ENCODE measurements at places on chromosomes 1 and 21.

- no peak for DNase-seq
Observed at GRCh38 chr1:34973326-34973725, 11.8 kb downstream of the TMEM35B start.

DNA sequence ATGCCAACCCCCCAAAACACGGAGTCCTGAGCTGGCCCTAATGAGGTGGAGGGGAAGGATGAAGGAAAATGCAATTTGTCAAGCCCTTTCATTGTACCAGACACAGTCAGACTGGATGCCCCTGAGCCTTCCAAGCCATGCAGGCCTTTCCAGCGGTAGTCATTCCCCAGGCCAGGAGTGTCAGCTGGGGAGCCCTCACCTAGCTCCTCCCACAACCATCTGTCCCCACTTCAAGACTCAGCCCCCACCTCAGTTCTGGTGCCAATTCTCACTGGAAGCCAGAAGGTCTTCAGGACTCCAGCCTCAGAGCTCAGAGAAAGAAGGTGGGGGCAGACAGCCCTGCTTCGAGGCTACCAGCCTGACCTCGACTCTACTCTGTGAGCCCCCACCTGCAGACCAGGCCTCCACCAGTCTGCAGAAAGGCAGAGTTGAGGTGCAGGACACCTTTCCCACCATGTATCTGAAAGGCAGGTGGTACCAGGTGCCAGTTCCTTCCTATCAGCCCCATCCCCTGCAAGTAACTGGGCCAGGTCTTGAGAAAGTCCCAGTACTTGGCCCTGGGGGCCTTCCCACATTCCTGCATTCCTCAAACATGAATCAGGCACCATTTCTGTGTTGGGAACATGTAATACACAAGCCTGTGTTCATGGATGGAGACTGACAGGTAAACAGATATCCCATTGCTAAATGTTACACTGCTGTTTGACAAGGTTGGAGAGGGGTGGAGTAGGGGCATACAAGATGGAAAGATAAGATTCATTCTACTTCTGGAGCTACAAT lies 180.6 kb upstream of the EDN2 start:
- DNase-seq = no peak

DNA sequence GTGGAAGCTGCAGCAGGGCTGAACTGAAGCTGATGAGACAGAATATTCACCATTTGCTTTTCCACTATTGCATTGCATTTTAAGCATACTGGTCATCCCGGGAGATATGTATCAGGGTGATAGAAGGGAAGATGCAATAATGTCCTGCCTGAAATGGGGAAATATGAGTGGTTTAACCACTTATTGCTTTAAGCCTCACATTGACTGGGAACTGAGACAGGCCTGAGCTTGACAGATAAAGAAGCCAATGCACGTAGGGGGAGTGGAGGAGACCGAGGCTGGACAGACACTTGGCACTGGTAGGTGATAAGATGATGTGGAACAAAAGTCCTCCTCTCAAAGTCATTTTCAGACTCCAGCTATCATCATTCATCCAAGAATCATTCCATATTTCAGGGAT lies 911.7 kb upstream of the NCAM2 start:
- DNase-seq = no peak

DNA sequence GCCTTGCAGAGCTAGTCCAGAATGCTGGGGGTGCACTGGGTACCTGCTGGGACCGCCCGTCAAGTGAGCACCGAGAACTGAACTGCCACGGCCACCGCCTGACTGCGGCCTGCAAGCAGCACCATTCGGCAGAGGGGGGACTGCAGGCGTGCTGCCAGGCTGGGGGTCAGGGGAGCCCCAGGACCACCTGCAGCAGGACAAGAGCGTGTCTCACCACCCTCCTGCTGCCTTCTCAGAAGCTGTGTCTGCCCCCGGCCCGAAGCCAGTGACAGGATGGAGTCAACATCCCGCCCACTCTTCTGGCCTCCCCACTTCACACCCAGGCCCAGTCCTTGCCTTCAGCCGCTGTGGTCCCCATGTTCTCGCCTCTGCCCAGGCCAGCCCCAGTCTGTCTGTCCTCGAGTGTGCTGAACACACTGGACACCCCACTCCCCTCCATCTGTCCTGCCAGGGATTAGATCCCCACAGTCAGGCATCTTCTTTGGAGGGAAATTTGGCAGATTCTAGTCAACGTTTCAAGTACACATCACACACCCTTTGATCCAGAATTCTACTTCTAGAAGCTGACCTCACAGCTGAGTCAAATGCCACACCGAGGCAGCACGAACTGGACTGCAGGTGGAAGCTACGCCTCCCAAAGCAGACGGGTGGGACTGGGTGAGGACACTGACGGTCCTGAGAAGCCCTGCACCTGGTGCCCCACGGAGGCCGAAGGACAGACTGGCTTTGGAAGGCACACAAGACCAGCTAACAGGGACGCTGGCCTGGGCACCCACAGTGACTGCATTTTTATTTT lies 26.0 kb downstream of the PTTG1IP start:
- no peak for DNase-seq

- DNase-seq = peak; percentile 13
Observed at GRCh38 chr1:63690966-63691700, 82.7 kb upstream of the ROR1 start.

GRCh38 chr1:193706766-193707165 lies 520.4 kb upstream of the B3GALT2 start:
- no peak for DNase-seq

- no peak for DNase-seq
Observed at GRCh38 chr21:14480411-14481031, 65.6 kb downstream of the SAMSN1 start.

DNA sequence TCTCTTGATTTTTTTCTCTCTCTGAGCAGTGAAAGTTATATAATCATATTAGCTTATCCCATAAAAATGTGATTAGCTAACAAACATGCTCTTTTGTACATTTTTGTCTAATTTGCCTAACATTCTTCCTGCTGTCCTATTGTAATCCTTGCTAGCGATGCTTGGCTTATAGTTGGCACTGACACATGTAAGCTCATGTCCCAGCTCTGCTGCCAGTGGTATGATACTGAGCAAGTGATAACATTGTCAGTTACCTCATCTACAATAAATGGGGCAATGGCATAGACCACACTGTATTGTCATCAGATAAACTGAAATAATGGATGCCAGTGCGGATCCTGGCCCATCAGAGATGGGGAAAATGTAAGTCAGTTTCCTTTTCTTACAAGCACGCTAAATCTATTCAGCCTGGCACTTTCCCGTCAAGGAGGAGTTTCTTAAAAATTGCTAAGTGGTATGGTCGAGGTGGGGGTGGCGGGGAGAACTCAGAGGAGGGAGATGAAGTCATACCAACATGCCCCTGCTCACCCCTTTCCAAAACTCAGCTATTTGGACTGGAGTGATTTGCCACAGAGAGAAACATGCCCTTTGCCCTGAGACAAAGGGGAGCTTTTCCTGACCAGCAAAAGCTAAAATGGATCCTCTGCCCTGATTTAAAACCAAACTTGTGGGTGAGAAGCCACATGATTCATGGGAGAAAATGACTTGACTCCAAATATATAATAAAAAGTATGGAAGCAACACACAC lies 1.3 kb downstream of the FYB2 start:
- no peak for DNase-seq

DNA sequence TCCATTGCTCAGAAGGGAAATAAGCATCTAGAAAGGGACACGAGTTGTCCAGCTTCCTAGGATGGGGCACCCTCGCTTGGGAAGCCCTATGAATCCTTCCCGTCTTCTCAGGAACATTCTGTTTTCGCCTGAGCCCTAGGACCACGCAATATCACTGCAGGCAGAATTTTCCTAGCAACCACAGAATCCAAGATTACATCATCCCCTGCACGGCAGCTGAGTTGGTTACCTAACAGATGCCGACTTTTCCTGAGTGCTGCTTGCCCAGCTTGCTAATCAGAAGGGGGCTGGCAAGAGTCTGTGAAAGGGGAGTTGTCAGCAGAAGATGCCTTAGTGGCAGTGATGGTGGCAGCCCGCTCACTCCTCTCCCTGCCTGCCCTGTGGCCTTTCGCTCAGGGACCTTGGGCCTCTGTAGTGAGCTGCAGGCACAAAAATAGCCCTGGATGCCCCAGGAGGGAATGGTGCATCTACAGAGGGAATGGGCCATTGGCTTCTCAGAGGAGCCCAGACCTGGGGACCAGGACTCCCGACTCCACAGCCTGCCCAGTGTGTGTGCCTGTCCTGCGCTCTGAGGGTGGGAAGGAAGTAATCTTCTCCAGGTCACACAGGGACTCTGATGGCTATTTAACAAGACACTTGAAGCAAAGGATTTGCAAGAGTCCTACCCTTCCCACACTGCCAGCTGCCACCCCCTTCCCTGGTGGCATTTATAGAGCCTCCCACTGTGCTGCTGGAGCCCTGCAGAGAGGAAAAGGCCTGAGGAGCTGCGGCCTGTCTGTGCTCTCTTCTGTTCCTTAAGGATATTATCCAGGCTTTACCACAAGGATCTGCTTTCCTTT lies 28.9 kb upstream of the CLSTN1 start:
- DNase-seq = peak; percentile 51

DNA sequence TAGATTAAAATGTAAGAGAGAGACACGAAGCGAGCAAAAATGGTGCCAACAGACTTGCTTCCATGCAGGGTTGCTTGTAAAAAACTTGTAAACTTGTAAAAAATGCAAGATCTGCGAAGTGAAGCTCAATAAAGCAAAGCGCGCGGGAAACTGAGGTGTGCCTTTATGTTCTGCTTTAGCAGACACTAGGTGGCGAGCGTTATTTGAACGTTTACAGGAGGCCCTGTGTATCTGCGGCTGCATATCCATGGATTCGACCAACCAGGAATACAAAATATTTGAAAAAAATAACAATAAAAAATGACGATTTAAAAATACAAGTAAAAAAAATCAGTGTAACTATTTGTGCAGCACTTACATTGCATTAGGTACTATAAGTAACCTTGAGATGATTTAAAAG lies 1.5 kb downstream of the UBE2G2 start:
- no peak for DNase-seq

DNA sequence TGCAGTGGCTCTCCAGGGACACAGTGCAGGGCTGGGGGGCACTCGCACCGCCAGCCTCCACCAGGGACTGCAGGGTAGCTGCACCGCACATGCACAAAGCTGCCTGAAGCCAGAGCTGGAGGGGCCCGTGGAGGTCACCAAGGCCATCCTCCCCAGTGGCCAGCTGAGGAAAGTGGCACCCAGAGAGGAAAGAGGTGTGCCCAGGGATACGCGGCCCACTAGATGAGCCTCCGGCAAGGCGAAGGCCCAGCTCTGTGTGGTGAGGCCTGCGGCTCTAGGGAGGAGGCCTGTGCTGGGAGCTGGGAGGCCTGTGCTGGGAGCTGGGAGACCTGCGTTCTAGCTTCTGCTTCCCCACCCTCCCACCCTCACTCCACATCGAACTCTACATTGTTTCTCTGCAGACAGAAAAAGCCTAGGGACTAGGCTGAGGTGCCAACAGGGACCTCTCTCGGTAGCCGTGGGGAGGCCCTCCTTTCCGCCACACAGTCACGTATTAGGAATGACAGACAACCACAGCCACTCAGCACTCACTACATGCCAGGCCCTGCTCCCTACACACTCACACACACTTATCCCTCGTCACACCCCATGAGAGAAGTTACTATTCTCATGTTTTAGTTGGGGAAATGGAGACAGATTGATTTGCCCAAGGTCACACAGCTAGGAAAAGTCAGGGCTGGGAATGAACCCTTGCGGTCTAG lies 921 bp upstream of the ASCL5 start:
- DNase-seq = peak; percentile 43

DNA sequence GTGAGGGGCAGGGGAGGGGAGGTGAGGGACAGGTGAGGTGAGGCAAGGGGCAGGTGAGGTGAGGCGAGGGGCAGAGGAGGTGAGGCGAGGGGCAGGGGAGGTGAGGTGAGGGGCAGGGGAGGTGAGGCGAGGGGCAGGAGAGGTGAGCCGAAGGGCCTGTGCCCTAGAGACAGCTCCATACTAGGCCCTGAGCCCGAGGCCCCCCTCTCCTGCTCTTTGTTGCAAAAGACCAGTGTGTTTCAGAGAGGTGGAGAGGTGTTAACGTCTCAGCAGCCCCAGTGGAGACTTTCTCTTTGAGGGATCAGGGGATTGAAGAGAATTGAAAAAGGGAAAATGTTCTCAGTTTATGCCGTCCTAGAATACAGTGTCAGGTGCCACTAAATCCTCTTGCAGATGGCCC lies 44.2 kb downstream of the EPHB2 start:
- no peak for DNase-seq

GRCh38 chr1:98322086-98322485 lies 339.4 kb upstream of the SNX7 start:
- no peak for DNase-seq

All from fibroblast of skin of left quadriceps (primary cell).